ENCODE measurements at places on chromosomes 2 and 18.

GRCh38 chr2:72781480-72781879 lies 44.4 kb downstream of the EXOC6B start:
- DNase-seq, result peak; percentile 17

DNA sequence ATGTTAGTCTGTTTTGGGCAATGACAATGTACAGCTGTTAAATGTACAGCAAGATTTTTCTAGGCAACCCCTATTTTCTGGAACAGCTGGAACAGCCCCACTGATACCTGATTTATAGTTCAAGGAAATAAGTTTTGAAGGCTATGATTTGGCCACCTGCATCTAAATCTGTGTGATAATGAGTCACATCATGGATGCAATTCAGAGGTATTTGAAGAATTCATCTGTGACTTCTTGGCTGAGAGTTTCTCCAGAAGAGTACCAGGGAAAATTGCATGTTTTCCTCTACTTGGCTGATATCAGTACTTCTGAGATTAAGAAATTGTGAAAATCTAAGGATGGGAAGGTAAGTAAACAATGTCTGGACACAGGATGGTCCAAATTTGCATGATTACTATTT lies 40.7 kb upstream of the NT5C1B start:
- peak; percentile 61 for DNase-seq

- DNase-seq, result no peak
Observed at GRCh38 chr2:239911641-239912071, 113.5 kb downstream of the NDUFA10 start.

DNA sequence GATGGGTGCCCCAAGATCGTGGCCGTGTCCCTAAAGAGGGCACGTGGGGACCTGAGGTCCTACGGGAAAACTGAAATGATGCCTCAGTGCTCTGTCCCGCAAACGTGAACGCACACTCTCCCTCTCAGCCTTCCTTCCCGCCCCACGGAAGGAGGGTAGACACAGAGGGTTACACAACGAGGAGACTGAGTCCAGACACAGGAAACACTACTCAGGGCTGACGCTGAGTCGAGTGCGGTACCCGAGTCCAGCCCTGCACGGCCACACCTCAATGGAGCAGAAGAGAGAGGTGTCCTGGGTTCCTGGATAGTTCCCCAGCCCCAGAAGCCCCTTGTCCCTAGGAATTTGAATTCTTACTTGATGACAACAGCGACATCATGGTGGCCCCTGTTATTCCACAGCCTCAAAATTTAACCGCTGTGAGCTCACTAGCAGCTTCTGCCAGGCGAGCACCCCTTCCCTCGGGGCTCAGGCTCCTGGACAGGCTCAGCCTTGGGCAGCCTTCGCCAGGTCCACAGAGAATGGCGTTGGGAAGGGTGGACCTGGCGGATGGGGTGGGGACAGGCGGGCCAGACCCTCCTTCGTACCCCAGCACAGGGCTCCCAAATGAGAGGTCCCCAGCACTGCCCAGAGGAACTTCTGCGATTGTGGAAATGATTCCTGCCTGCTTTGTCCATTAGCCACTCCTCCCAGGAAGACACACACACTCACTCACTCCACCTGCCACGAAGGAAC lies 980 bp upstream of the RNPEPL1 start:
- no peak for DNase-seq

- DNase-seq, result peak; percentile 36
Observed at GRCh38 chr2:74130211-74130995, 17.3 kb downstream of the BOLA3 start.

GRCh38 chr2:42021464-42021863 lies 26.4 kb upstream of the PKDCC start:
- DNase-seq, result peak; percentile 39

DNA sequence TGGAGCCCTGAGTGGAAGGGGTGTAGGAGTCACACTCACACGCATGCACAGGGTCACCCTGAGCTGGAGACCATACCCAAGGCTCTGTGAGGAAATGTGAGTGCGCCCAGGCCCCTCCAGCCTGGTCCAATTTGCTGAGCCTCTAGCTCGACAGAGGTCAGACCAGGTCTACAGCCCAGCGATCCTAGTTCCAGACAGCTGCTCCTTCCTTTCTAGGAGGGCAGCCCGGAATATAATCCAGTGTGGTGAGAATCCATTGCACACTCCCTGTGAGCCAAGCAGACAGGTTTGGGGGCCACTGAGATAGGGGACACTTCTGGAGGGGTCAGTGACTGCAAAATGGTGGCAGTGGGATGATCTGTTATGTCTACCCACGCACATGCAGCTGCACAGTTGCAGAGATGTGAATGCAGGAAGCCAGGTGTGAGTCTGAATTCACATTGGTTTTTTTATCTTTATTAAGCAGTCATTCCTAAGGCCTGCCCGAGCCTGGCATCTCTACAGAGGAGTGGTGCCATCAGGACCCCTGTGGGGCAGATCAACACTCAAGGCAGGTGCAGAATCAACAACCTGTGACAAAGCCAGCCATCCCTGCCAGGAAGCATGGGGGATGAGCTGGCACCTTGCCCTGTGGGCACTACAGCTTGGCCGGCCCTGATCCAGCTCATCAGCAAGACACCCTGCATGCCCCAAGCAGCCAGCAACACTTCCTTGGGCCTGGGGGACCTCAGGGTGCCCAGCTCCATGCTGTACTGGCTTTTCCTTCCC lies at the start of gene GPR148:
GPR148 (plus strand) TSS at position 522 of the 768 bp plus-strand sequence; CDS start at position 604, 82 bp downstream.
- no peak for DNase-seq

GRCh38 chr2:15531095-15531854 lies 29.9 kb downstream of the NBAS start:
- DNase-seq, result no peak

- DNase-seq, result no peak
Observed at GRCh38 chr2:170227507-170227947, 49.6 kb downstream of the MYO3B start.

GRCh38 chr18:75293591-75293990 lies 83.0 kb downstream of the TSHZ1 start:
- no peak for DNase-seq

DNA sequence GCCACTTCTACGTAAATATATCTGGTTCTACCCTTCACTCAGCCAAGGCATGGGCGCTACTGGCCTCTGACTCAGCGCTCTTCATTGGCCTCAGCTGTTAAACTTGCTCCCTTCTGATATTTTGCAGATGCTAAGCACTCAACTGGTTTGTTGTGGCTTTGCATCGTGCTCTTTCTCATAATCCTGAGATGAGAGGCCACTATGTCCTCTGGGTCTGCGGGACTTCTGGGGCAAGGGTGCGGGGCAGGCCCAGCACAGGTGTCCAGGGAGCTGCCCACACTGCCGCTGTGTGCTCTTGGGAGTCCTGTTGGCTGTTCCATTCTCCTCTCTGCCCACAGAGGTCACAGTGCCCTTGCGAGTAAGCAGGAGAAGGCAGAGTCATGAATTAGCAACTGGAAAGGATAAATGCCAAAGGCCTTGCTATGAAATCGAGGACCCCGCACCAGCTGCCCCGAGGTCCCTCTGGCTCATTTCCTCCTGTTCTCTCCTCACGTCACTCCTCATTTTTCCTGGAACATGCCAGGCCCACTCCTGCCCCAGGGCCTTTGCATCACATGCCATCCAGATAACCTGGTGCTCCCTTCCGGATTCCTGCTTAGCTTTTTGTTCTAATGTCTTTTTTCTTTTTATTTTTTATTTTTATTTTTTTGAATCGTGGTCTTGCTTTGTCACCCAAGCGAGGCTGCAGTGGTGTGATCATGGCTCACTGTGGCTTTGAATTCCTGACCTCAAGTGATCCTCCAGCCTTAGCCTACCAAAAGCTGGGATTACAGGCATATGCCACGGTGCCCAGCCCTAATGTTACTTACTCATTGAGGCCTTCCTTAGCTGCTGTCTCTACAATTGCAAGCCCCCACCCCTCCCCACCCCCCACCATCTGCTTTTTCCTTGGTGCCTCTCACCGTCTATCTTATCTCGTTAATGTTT lies 34.9 kb upstream of the MAT2A start:
- peak; percentile 89 for DNase-seq

GRCh38 chr18:7748251-7749007 lies 181.3 kb downstream of the PTPRM start:
- DNase-seq, result no peak

DNA sequence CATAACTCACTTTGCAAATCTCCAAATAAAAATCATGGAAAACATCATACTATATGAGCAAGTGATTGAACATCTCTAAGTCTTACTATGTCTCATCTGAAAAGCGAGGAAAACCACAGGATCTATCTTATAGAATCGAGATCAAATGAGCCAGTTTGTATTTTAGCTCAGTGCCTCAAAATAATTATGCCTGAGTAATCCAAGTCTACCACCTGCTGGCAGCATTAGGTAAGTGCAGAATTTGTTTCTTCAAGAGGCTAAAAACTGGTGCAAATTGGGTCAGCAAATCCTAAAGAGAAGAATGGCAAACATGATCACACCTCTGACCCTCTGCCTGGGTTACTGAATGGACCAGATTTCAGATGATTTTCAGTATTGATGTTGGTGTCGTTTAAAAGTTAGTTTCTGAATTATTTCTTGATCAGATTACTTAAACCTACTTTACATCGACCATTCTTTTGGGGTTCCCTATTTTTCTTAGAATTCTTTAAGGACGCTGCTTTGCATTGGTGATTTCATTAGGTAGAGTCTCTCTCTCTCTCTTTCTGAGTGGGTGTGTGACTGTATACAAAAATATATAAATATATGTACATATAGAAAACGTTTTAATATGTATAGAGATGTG lies 12.7 kb upstream of the FHOD3 start:
- DNase-seq, result peak; percentile 73

DNA sequence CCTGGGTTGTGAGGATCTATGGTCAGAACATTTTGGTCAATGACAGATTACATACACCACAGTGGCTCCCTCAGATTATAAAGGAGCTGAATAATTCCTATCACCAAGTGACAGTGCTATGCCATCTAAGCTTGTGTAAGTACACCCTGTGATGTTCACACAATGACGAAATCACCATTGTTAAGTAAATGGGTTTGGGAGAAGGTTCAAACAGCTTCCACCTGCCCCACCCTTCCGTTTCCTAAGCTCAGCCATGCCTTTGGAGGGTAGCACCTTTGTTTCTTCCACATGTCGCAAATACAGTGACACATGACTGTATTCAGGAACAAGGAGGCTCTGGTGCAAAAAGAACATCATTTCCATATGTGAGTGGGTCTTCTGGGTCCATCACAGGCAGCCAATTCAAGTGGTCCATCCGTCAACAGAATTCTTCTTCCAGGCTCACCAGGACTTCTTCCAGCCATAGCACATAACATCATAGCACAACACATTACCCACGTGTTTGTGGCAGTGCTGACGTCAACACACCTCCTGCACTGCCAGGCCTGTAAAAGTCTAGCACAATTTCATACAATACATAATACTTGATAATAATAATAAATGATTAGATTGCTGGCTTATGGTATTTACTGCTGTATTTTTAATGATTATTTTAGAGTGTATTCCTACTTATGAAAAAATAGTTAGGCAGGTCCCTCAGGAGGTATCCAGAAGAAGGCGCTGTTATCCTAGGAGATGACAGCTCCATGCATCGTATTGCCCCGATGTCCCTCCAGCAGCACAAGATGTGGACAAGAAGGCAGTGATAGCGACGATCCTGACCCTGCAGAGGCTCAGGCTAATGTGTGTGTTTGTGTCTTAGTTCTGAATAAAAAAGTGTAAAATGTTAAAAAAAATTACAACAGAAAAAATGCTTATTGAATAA lies 264.8 kb downstream of the ANAPC1 start:
- DNase-seq, result no peak

GRCh38 chr18:30676053-30676480 lies 366.5 kb downstream of the DSC3 start:
- DNase-seq, result no peak

GRCh38 chr2:241901500-241902351 lies 32.2 kb downstream of the RTP5 start:
- no peak for DNase-seq

DNA sequence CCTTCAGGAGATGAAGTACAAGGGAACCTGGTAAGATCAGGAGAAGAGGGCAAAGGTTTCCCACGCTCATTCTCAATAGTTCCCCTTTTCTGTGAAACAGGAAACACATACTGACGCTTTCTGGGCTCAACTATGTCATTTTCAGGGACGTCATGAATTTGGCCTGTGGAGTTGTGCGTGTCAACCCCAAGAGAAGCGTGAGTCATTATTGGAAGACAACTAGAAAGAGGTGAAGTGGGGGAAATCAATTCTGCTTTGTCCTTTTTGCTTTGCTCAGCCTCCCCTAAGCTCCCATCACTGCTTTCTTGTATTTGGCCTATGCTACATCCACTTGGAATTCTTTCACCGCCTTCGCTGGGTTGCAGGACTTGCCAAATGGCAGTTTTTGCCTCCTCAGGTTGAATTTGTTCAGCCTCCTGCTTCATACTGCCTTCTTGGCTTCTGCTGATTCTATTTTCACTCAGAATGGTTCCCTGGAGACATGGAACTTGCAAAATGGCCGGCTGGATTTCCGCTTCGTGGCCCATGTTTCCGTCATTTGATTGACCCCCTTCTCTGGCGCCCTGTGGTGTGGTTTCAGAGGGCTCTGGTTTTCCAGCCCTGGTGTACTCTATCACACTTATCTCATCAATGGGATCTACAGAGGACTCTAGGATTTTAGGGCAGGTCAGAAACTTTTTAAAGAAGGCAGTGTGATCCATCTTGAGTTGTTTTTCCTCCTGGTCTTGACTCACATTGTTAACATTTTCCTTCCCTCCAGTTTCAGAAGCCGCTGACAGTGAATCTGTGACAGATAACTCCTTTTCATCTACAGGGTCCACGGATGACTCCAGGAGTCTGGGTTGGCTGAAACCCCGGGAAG lies 93.3 kb downstream of the ALPK2 start:
- no peak for DNase-seq

DNA sequence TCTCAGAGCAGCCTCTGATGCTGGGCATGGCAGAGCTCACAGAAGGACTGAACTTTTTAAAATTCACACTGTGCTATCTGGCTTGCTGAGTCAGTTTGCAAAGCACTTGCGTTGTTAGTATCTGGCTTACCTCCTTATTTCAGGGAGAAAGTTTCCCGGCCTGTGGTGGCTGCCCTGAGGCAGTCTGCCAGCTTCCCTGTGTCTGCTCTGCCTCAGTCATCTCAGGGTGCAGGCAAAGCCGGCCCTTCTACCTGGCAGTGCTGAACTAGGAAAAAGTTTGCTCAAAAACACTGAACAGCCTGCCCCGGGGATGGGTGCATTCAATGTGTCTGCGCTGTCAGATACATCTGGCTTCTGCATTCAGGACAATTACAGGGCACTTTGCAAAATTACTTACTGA lies 90.2 kb upstream of the UXS1 start:
- no peak for DNase-seq

GRCh38 chr2:175442441-175442840 lies 260.9 kb upstream of the ATP5MC3 start:
- DNase-seq, result no peak

DNA sequence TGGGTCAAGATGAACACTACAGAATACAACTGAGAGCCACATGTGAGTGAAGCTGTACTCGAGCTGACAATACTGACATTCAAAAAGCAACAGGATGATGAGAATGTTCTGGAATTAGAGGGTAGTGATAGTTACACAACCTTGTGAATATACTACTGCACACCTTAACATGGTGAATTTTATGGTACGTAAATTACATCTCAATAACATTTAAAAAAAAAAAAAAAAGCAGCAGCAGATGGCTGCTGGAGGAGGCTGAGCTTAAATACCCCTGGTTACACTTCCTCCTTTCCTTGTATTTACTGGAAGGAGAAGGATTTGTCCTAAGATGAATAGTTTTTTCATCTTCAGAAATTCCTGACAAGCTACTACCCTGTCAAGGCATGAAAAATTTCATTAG lies 45.5 kb upstream of the CYP1B1 start:
- DNase-seq, result no peak

Data from renal cortical epithelial cell (primary cell).